ENCODE measurements at places on chromosomes 6 and 20. TPM values are rescaled to one million over a fixed set of nuclear protein-coding genes. Genes with fewer than 3 reads are reported as not detected.

DNA sequence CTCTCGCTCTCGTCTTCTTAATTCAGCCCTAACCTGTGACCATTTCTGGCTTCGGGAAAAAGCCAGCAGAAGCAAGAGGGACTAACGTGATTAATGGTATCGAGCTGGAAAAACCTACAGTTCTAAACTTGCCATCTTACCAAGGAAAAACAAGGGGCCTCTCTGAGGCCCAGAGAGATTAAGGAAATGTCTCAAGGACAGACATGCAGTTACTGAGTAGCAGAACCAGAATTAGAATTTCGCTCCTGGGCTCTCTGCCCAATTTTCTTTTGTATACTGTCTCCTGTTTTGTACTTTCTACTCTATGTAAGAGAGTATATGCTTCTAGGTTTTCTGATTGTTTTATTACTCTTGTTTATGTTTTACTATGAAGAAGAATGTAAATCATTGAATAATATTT, 67.8 kb upstream of the LTV1 start:
- DNase-seq: no peak

DNA sequence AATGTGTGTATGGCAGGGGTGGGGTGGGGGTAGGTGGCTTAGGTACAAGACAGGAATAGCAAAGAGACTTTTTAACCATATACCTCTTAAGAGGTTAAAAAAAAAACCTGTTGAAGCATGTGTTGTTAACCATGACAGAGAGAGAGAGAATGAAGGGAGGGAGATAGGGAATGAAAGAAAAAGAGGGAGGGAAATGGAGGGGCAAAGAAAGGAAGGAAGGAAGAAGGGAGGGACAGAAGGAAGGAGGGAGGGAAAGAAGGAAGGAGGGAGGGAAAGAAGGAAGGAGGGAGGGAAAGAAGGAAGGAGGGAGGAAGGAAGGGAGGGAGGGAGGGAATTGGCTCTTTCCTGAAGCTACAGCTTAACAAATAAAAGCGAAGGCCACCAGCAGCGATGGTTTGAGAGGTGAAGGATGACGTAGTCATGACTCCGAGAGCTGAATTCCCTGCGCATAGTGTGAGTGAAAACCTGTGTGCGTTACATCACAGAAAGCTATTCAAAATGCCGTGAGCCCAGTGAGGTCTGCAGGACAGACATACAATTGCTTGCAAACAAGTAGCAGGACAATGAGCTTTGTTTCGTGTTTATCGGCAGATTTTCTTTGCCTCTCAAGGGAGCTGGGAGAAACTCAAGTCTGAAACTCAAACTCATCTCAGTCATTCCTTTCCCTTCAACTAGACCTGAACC, 88.6 kb upstream of the NEDD9 start:
- no peak for DNase-seq

DNA sequence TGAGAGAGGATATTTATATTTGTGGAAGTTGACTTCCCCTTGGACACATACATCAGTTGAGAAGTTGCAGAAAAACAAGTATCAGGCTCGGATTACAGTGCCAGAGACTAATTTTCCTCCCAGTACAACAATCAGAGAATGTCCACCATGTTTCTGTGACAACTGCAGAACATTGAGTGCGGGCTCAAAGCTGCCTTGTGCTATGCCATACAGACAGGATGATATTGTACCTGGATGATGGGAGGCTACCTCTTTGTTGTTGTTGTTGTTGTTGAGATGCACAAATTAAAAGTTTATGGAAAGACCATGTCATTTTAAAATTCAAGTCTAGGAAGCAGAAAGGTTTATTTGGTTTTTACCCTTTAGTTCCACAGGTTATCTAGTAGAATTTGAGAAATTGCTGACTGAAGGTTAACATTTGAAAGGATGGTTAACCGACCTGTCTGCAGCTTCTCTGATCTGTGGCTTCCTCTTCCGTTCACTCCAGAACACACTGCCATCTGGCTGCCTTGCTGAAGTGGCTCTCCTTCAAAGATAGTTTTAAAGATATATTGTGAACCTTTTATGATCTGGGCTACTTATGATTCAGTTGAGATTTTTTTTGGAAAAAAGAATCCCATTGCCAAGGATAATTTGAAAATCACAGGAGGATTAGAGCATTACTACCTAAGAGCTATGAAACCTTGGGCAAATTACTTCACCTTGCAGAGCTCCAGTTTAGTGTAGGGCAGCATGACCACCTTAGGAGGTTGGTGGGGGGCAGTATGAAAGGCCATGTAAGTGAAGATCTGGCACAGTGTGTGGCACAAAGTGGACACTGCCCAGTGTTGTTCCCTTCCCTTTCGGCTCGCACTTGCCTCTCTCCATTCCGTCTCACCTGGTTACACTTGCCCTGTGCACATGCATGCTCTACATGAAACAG, 15.9 kb downstream of the TMEM200A start:
- no peak for DNase-seq

The HUS1B gene
- total RNA-seq: 0.79 TPM

The TFAP2A gene
- not detected for total RNA-seq
